ENCODE measurements at places on chromosomes 11 and 22.

DNA sequence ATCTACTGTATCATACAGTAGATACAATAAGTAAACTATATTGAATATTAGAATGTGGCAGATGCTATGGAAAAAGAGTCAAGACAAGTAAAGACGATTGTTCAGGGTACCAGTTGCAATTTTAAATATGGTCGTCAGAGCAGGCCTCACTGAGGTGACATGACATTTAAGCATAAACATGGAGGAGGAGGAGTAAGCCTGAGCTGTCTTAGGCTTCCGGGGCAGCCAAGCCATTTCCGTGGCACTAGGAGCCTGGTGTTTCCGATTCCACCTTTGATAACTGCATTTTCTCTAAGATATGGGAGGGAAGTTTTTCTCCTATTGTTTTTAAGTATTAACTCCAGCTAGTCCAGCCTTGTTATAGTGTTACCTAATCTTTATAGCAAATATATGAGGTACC is 14.5 kb downstream of the PIK3IP1 start:
- no peaks in the 10 kb centered on the region for H3K27me3 ChIP-seq
- H3K4me1 ChIP-seq = peaks cover under 1% of the 10 kb centered on the region
- peaks cover 76% of the 10 kb centered on the region for H3K36me3 ChIP-seq
- DNase-seq = no peak
- no peak overlapping the region for H3K4me3 ChIP-seq
- H3K27ac ChIP-seq = no peak overlapping the region

- no peaks in the 10 kb centered on the region for H3K4me1 ChIP-seq
- peaks cover 96% of the 10 kb centered on the region for H3K27me3 ChIP-seq
- no peak overlapping the region for H3K4me3 ChIP-seq
- no peaks in the 10 kb centered on the region for H3K36me3 ChIP-seq
- no peak for DNase-seq
Measured at GRCh38 chr11:1228101-1228821, 5.4 kb downstream of the MUC5B start.

- H3K27me3 ChIP-seq = no peaks in the 10 kb centered on the region
- H3K36me3 ChIP-seq = no peaks in the 10 kb centered on the region
- H3K4me1 ChIP-seq = no peaks in the 10 kb centered on the region
- no peak overlapping the region for H3K27ac ChIP-seq
- DNase-seq = no peak
Measured at GRCh38 chr11:47340980-47341775, 11.3 kb downstream of the MYBPC3 start.

DNA sequence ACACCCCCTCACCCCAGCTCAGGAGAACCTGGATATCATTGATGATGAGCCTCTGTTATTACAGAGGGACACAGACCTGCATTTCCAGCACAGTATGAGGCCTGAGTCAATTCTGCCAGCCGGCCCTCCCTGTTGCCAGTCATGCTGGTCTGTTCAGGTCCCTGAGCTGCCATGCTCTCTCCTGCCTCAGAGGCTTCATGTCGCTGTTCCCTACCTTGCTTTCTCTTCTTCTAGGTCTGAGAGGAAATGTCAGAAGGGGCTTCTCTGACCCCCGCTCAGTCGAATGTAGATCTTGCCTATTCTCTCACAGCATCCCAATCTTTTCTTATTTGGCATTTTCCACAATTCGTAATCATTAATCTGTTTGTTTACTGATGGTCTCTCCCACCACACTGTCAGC is 21.8 kb upstream of the ABCC8 start:
- no peaks in the 10 kb centered on the region for H3K27me3 ChIP-seq
- H3K4me3 ChIP-seq = no peak overlapping the region

DNA sequence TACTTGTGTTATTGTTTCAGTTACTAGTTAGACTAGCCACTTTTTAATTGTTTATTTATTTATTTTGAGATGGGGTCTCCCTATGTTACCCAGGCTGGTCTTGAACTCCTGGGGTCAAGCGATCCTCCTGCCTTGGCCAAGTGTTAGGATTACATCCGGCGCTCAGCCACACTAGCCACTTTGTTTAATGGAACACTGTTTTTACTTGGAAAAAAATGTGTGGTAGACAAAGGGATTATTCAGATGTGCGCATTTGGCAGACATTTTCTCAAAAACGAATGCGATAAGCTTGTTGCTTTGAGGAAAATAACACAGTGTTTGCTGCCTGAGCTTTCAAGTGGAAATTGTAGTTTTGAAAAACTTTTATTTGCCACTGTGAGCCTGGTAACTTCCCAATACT is 51.0 kb downstream of the CTNND1 start:
- no peaks in the 10 kb centered on the region for H3K27me3 ChIP-seq
- H3K4me3 ChIP-seq = no peak overlapping the region
- DNase-seq = no peak
- H3K4me1 ChIP-seq = no peaks in the 10 kb centered on the region
- H3K27ac ChIP-seq = no peak overlapping the region
- peaks cover 90% of the 10 kb centered on the region for H3K36me3 ChIP-seq

All from esophagus muscularis mucosa (tissue), 4 donors.